ENCODE measurements at places on chromosomes 2 and 18.

- no peak for DNase-seq
These were observed 408.9 kb downstream of the RIT2 start for GRCh38 chr18:42706618-42707017.

GRCh38 chr18:26071020-26071419 lies 19.4 kb downstream of the SS18 start:
- no peak for DNase-seq

- DNase-seq: no peak
These were observed 378.8 kb downstream of the PTPRM start for GRCh38 chr18:7945882-7946281.

- no peak for DNase-seq
These were observed 27.6 kb upstream of the ADAM23 start for GRCh38 chr2:206415618-206416243.

DNA sequence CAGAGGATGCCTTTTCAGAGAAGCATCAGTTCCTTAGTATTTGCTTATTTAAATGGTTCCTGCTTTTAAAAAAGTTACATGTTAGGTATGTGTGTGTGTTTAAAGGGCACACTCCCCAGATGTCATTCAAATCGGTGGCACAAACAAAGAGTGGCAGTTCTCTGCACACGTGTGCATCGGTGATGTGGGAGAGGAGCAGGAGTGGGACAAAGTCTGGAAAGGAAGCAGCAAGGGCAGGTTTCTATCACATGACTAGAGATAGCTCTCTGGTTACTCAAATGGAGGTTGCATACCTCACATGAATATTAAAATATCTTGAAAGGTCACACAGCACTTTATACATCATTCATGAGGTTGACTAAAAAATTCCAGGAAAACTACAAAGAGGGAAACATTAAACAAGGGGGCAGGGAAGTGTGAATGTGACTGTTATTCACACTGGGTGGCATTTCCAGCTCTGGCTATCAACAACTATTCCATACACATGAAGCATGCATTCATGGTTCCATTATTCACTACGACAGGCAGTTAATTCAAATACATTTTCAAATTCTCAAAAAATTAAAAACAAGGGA lies 64.7 kb downstream of the SEPTIN10 start:
- no peak for DNase-seq

GRCh38 chr2:69733342-69734034 lies 8.4 kb upstream of the ANXA4 start:
- DNase-seq: no peak

GRCh38 chr2:23367760-23368159 lies 17.2 kb upstream of the KLHL29 start:
- no peak for DNase-seq
